NCI-H1092 (cell line): ENCODE measurements at places on chromosomes 11 and 22.

GRCh38 chr11:44912270-44912987 lies 38.3 kb downstream of the TP53I11 start:
- no peak for DNase-seq

GRCh38 chr11:45354976-45355705 lies 69.0 kb upstream of the SYT13 start:
- DNase-seq, result peak; percentile 92

DNA sequence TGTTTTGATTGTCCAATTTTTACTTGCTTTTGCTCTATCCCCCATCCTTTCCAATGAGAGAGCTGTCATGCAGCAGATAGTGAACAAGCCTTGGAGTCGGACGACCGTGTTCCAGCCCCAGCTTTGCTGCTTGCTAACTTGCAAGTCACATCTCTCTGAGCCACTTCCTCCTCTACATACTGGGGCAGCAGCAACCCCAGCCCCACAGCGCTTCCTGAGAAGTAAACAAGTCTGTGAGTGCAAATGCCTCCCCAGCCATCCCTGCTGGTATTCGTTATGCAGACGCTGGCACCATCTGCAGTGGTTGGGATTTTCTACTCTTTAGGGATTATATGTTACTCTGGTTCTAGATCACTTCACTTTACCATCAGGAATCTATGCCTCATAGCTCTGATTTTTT lies 35.0 kb downstream of the TPBGL start:
- no peak for DNase-seq

DNA sequence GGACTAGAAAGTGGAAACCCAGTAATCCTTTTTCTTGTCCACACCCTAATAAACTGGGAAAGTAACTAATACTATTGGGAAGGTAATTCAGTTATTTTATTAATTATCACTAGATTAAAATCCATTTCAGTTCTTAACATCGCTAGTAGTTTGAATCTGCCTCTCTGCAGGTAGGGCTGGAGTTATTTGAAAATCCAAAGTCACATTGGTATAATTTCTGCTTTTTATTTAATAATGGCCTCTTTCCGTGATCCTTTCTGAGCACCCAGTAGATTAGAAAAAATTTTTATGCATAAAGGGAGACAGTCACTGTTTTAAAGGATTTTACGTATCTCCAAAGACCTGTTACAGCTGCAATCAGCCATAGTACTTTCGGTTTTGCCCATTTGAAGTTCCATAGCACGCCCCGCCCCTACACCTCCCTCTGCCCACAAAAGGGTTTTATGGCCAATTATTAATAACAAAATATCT lies 605 bp upstream of the COPB1 start:
- DNase-seq, result no peak

GRCh38 chr22:50731811-50732624 lies 6.0 kb upstream of the ACR start:
- no peak for DNase-seq

GRCh38 chr11:72222907-72223614 lies 1.5 kb upstream of the INPPL1 start:
- DNase-seq, result peak; percentile 93

- no peak for DNase-seq
Observed at GRCh38 chr11:34855754-34856095, 60.5 kb downstream of the APIP start.

DNA sequence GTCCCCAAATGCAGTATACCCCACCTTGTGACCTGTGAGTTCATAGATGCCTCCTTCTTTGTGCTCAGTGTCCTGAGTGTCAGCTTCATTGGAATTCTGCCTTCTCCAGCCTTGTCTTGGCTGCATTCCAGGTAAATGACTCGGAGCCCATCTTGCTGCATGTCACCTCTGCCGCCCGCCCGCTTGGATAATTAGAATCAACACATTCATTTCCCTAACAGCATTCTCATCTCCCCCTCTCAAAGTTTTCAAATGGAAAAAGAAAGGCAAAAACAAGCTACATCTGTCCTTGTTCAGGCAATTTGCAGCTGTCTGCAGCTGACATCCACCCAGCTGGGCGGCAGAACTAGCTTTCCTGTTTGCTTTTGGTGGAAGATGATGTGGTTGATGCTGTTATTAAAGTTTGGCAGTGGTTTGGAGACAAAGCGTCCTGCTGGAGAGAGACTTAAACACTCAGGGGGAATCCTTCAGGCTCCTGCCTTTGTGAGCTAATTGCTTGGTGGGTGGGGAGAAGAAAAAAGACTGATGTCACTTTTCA lies 198.8 kb upstream of the SEZ6L start:
- peak; percentile 73 for DNase-seq

GRCh38 chr22:27462190-27462589 lies 339.4 kb downstream of the MN1 start:
- DNase-seq, result peak; percentile 83

DNA sequence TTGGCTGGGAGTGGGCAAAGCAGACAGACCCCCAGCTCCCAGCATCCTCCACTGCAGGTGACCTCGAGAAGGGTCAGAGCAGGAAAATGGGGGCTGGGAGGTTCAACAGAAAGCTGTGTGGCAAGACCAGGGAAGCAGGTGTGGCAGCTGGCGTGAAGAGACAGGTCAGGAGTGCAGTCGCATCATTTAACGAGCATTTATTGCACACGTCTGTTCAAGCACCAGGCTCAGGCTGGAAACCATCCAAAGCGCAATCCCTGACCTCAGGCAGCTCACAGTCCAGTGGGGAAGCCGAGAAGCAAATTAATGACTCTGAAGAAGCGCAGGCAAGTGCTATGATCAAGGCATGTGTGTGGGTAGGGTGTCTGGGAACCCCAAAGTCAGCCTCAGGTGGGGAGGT lies 7.4 kb downstream of the SLC25A45 start:
- no peak for DNase-seq

- DNase-seq, result no peak
Observed at GRCh38 chr11:115572551-115572950, 68.3 kb upstream of the CADM1 start.

GRCh38 chr11:2256293-2256913 lies 14.0 kb downstream of the ASCL2 start:
- no peak for DNase-seq

- no peak for DNase-seq
Observed at GRCh38 chr11:72579816-72580641, 94.2 kb downstream of the PDE2A start.

- no peak for DNase-seq
Observed at GRCh38 chr22:35506259-35506570, 34.4 kb upstream of the RASD2 start.

GRCh38 chr11:11769782-11770181 lies 72.0 kb upstream of the USP47 start:
- DNase-seq, result no peak

DNA sequence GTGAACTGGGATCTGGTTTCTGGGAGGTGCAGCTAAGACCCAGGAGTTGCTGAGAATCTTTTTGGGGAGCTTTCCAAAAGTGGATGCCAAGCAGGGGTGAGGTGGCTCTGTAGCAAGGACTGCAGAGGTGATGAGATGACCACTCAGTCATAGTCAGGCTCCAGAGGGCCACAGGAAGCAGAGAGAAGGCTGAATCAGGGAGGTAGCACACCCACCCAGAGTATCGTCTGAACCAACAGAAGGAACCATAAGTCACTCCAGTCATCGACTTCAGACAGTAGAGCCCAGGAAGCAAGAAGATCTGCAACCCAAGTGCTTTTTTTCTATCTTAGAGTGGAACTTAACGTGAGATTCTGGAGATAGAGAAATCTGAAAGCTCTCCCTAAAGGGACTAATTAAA lies 335.7 kb upstream of the MPPED2 start:
- DNase-seq, result no peak

GRCh38 chr11:134407321-134407828 lies 4.7 kb downstream of the B3GAT1 start:
- no peak for DNase-seq

- peak; percentile 40 for DNase-seq
Observed at GRCh38 chr11:60942970-60943565, 8.9 kb downstream of the SLC15A3 start.

DNA sequence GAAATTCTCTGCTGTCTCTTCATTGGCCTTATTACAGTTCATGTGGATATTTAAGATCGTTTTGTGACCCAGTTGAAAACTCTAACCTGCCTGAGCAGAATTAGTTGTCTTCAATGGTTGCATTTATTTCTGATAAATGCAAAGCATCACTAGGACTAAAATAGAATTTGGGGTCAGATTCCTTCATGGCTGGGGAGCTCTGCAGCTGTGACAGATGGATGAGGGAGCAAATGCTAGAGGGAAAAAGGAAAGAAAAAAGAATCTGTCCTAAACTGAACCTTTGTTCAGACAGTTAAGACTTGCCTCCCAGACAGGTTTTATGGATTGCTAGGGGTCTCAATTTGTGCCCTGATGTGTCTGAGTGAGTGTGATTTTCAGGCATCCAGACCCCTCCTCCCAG lies 113.0 kb downstream of the SYT9 start:
- no peak for DNase-seq

GRCh38 chr11:60158636-60159035 lies 24.2 kb downstream of the MS4A6A start:
- DNase-seq, result no peak
